ENCODE measurements at places on chromosomes 3 and 15.

DNA sequence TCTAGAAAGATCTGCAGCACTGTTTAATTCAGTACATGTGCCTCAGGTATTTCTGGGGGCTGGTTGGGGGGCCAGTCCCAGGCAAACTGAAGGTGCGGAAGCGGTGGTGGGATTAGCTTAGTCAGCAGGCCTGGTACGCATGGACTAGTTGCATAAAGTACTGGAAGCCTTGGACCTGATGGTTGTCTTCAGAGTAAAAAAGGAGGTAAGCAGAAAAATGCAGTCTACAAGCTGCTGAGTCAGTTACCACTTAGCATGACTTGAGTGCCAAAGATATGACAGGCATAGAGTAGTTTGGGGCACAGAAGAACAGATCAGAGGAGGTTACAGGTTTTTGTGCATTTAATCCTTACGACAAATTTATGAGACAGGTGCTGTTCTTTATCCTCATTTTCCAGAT lies 19.9 kb upstream of the GOLGA8J start:
- DNase-seq, result no peak

DNA sequence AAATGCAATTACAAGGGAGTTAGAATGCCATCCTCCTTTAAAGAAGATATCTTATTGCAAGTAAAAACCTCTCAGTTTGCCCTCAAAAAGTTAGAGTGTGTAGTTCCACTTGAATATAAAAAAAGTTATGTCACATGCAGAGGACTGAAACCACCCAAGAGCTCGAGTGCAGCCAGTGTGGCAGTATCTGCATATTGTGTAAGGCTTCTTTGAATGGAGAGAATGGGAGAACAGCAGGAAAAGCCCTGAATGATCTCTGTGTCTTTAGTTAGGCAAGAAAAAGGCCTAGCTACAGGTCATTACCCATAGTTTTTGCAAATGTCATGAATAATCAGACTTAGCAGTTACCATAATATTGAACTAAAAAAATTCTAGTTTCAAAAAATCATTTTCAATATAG lies 13.9 kb upstream of the TEX9 start:
- DNase-seq, result no peak

DNA sequence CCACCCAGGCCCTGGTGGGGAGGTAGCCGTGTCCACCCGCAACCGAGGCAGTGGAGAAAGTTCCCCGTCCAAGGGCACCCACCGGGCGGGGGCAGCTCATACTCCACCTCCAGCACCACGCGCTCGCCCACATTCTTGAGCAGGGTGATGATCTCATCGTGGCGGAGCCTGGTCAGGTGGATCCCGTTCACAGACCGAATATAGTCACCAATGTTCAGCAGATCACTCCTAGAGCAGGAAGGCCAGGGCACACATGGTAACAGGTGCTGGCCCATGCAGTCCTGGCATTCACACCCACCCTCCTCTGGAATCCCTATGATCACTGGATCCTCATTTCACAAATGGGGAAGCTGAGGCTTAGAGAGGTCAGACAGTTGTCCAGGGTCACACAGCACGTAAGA lies 15.8 kb downstream of the GRIP2 start:
- DNase-seq, result no peak

DNA sequence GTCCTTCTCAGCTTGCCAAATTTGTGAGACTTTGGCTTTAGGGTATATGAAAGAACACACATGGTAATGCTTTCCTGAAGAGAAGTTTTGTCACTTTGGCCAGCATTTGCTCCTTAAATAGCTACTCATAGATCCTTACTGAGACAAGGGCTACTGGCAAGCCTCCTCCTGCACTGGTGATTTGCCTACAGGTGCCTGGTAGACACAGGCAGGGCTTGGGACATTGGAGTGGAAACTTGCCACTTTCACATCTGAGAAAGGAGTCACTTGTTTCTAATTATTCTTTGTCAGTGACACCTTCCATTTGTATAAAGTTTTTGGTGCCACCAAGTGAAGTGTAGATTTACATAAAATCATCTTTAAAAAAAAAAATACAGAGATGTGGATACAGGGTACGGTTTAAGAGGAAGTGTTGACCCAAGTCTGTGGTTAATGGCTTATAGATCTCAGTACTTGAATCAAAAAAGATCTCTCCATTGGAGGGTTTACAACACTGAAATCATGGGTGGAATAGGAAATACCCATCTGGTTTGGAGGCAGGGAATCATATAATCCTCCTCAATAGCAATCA lies 132.8 kb upstream of the GADL1 start:
- no peak for DNase-seq

GRCh38 chr3:16286161-16286560 lies 21.1 kb downstream of the OXNAD1 start:
- DNase-seq, result no peak

DNA sequence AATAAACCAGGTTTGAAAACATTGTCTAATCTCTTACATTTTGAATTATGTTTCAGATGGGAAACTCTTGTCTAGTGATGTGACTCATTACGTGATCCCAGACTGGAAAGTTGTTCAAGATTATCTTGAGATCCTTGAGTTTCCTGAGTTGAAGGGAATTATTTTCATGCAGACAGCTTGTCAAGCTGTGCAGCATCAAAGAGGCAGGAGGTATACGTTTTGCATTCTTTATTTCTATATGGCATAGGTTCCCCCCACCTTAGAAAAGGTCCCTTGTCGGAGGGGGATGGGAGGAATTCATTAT lies 1.5 kb downstream of the DIS3L start:
- DNase-seq, result no peak

- DNase-seq, result no peak
Measured at GRCh38 chr15:50145451-50145872, 26.4 kb upstream of the ATP8B4 start.

- no peak for DNase-seq
Measured at GRCh38 chr3:16439163-16439847, 74.2 kb downstream of the RFTN1 start.

- DNase-seq, result no peak
Measured at GRCh38 chr3:181210275-181210674, 220.7 kb upstream of the DNAJC19 start.

All from stimulated activated CD8-positive, alpha-beta memory T cell treated with anti-CD3 and anti-CD28 coated beads, Interleukin-7, amount 100 ng/mL, for 24 hours (primary cell).